Hypothalamus (tissue), 51 donors: ENCODE measurements at places on chromosomes 2 and 18.

DNA sequence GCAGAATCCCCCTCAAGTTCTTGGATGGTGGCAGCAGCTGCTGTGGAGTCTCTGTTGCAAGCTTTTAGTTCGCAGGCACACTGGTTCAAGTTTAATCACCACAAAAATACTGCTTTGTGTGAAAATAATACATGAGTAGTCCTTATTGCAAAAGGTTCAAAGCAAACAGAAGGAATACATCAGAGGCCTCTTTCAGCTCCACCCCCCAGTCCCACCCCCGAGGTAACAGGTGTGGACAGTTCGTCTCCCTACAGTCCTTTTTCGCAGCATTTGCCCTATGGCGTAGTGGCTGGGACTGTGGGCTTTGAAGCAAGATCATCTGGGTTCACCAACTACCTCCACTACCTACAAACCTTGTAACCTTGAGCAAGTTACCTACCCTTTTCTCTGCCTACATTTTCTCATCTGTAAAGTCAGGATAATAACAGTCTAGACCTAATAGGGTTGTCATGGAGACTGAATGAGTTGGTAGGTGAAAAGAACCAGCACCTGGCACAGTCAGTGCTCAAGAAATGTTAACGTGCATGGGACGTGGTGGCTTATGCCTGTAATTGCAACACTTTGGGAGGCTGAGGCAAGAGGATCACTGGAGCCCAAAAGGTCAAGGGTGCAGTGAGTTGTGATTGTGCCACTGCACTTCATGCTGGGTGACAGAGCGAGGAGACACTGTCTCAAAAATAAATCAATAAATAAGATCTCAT, 61.7 kb downstream of the TCF7L1 start:
- no peak for DNase-seq

DNA sequence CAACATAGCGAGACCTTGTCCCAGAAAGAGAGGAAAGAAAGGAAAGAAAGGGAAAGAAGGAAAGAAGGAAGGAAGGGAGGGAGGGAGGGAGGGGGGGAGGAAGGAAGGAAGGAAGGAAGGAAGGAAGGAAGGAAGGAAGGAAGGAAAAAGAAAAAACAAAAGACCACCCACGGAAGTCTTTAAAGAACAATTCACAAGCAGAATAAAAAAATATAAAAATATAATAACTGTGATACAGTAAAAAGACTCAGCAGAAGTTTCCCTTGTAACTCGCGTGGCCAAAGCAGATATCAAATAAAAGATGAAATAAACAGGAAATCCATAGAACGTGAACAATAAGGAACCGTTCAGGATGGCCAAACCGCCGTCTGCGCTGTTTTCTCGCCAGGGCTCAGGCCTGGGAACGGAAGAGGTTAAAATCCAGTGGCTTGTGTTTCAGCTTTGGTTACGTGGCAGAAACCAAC, 1.2 kb upstream of the SLC1A4 start:
- no peak for DNase-seq

GRCh38 chr2:215105607-215106354, 32.6 kb downstream of the ABCA12 start:
- no peak for DNase-seq

- no peak for DNase-seq
Observed at GRCh38 chr2:86260978-86261377, 61.7 kb downstream of the MRPL35 start.

DNA sequence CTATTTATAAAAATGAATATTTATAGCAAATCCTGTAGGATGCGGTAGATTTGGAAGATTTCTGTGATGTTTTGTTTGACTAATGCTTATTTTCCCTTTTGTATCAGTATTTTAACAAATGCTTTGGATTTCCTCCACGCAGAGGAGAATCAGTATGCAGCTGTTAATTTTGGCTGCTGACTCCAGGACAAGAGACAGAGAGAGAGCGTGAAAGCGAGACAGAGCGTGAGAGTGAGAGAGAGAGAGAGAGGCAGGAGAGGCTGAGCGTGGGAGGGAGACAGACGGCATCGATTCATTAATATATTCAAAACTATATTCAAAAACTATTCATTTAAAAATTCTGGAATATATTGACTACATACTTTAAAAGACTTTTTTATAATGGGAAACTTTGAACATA, 62.5 kb downstream of the RRM2 start:
- DNase-seq = peak; percentile 35

DNA sequence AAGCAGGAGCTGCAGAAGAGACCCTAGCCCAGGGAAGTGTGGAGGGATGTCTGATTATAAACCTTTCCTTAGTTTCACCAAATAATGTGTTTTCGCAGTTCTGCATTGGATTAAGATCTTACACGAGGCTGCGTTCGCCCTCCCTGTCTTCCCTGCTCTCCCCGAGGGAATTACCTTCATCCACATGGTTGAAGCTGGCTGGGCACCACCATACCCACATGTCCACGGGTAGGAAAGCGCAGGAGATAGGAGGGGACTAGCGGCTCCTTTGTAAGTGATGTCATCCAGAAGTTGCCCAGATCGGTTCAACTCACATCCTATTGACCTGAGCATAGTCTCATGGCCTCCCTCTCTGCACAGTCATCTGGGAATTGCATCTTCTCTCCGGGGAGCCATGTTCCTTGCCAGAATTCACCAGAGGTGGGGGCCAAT, 1.1 kb downstream of the TTL start:
- no peak for DNase-seq

DNA sequence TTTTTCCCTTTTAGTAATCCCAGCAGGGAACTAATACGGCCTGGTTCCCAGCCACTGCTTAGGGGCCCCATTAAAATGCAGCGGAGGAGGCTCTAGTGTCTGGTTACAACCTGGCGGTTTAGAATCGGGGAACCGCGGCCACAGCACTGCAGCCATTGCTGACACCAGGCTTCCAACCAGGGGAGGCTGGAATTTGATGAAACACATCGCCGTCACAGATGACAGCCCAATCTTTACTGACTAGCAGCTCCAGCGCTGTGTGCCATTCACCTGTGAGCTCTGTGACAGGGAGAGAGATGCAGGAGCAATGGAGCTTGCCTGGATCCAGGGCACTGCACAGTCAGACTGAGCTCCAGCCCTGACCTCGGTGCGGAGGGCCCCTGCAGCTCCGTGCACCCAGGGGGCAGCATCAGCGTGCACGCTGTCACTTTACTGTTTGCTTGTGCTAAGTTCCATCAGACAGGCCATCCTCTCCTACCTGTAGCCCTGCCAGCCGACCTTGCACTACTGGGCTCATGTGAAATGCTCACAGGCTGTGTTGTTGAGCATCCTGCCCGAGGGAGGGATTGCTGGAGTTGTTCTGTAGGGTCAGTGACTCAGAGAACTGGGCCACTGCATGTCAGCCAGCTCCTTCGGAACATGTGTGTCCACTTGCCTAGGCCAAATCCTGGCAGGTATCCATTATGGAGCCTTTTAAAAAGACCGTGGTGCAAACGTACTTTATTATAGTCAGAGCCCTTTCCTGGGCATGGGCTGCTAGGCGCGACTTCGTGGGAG, 203.5 kb downstream of the SEPTIN10 start:
- DNase-seq = no peak

DNA sequence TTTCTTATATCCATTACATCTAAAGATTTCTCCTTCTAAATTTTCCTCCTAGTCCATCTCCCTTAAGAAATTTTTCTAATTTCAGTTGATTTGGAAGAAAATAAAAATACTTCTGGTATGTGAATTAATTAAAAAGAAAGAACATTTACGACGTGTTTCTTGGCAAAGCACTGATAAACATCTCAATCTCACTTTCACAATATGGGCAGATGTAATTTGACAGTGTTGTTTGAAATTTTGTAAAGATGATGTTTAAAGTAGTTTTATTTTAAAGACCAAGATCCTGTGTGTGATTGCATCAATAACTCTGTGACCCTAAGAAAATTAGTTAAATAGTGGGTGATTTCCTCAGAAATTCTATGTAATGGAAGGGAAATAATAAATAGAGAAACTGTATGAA, 510.0 kb downstream of the PARD3B start:
- no peak for DNase-seq

DNA sequence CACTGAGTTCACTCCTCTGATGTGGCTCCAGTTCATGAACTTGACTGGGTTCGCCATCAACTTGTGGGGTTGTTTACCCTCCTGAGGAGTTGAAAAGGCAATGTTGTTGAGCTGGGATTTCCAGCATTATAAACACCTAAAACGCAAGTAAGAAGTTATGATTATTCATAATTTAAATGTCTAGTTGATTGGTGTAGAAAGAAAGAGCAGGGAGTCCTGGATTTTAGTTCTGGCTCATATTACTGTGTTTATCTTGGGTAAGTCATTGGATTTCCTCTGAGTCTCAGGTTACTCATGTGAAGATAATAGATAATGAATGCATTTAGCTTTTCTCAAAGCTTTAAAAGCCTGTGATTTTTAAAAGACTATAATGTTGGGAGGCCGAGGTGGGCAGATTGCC, 438.0 kb upstream of the CDH20 start:
- DNase-seq = no peak

GRCh38 chr2:39437522-39438296, 624 bp upstream of the MAP4K3 start:
- DNase-seq = peak; percentile 14

DNA sequence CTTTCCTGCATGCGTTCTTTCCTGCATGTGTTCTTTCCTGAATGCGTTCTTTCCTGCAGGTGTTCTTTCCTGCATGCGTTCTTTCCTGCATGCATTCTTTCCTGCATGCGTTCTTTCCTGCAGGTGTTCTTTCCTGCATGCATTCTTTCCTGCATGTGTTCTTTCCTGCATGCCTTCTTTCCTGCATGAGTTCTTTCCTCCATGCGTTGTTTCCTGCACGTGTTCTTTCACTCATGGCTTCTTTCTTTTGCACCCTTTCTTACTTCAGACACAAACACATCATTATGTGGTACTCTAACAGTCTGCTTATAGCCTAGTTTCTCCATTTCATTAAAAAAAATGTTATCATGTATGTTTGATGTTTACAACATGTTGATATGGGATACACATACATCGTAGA, 261.6 kb upstream of the PXDN start:
- DNase-seq = no peak

- DNase-seq = no peak
Observed at GRCh38 chr18:70448588-70448987, 159.7 kb downstream of the SOCS6 start.

- no peak for DNase-seq
Observed at GRCh38 chr2:40173276-40173675, 278.6 kb downstream of the SLC8A1 start.

DNA sequence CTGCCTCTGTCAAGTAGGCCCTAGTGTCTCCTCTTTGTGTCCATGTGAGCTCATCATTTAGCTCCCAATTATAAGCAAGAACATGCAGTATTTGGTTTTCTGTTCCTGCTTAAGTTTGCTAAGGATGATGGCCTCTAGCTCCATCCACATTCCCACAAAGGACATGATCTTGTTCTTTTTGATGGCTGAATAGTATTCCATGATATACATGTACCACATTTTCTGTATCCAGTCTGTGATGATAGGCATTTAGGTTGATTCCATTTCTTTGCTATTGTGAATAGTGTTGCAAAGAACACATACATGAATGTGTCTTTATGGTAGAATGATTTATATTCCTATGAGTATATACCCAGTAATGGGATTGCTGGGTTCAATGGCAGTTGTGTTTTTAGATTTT, 263.2 kb downstream of the PARD3B start:
- no peak for DNase-seq

- no peak for DNase-seq
Observed at GRCh38 chr2:133054297-133054696, 384.3 kb upstream of the LYPD1 start.

DNA sequence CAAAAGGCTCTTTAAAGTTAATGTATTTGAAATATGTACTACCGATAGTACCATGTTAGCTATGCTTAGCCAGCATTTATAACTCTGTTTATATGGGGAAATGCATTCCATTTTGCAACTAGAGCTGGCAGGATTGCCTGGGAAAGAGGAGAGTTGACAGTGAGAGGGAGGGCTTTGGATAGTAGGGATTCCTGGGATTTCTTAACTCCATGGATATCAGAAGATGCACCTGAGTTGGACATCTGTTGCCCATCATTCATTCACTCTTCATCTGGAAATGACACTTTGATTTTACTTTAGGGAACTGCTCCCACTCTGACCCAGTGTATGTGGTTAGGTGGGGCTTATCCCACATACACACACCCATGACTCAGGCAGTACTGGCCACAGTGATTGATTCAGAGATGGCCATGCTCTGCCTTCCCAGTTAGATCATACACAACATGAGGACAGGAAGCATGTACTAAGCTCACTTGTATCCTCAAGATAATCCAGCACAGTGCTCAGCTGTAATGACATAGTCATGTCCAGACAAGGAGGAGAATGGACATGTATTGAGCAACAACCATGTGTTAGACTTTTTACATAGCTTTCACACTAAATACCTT, 248.8 kb downstream of the MREG start:
- no peak for DNase-seq

GRCh38 chr2:218536804-218537494, 31.2 kb downstream of the USP37 start:
- no peak for DNase-seq

- DNase-seq = no peak
Observed at GRCh38 chr2:226892729-226893128, 56.9 kb downstream of the RHBDD1 start.

GRCh38 chr18:74517236-74517630, 17.1 kb upstream of the CNDP1 start:
- no peak for DNase-seq

GRCh38 chr18:77635451-77635850, 385.8 kb downstream of the GALR1 start:
- DNase-seq = no peak

DNA sequence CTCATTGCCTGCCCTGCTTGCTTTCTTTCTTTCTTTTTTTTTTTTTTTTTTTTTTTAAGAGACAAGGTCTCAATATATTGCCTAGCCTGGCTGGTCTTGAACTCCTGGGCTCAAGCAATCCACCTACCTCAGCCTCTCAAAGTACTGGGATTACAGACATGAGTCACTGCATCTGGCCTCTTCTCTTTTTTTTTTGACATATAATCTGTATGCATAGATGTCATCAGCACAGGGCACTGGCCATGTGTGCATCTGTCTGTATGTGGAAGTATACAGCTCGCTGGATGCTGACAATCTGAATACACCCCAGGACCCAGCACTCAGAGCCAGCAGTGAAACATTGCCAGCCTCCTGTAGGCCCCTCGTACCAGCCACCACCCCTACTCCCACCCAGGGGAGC, 49.5 kb downstream of the TFCP2L1 start:
- no peak for DNase-seq

DNA sequence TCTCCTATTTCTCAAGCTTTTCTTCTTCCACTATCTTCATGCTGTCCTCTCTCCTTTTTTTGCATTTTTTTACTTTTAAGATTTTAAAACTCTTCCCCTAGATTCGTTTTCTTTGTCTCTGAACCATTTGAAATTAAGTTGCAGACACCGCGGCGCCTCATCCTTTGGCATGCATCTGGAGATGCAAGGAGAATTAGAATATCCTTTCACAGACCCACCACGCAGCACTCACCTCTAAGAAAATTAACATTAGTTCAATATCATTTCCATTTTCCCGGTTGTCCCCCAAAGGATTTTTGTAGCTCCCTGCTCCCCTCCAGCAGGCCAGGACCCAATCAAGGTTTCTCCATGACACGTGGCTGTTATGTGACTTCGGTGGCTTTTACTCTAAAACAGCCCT, 88.8 kb downstream of the C1QL2 start:
- no peak for DNase-seq

- DNase-seq = no peak
Observed at GRCh38 chr2:138421315-138421970, 80.1 kb upstream of the SPOPL start.

GRCh38 chr2:97741686-97742085, 28.3 kb downstream of the ZAP70 start:
- no peak for DNase-seq
